Nephron progenitor cell (in vitro differentiated cells): ENCODE measurements at places on chromosomes 11 and 22.
A peak's percentile ranks its signal among the peaks of the same experiment; 100 is the strongest.

- no peak for DNase-seq
Measured at GRCh38 chr11:64083398-64084080, 47.8 kb downstream of the FLRT1 start.

DNA sequence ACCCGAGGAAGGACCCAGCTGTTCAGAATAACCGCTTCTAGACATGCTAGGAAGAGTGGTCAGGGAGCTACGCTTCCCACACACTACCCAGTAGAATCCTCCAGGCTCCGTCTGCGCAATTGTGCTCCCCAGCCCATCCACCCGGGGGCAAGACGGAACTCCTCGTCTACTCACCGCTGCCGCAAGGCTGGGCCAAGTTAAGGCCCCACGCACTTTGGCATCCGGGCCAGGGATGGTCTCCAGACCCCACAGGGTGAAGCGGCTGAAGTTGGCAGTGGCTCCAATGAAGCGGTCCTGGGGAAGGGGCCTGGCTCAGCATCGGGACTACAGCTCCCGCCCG, 757 bp downstream of the RNASEH2C start:
- DNase-seq, result no peak

- no peak for DNase-seq
Measured at GRCh38 chr11:109851780-109852390, 241.3 kb upstream of the ZC3H12C start.

DNA sequence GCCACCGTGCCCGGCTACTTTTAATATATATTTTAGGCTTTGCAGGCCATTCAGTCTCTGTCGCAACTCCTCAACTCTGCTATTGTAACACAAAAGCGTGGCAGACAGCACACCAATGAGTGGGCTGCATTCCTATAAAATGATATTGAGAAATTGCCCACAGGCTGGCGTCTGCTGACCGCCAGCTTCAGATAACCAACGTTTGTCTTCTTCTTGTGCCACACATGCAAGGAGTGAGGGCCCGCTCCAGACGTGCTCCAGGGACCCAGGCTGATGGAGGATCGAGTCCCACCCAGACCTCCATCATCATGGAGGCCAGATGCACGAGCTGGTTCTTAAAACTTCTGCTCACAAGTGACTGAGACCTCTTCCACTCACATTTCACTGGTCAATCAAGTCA, 35.4 kb upstream of the LINC01488 start:
- no peak for DNase-seq

GRCh38 chr22:48975316-48975741, 852.3 kb downstream of the BRD1 start:
- DNase-seq, result no peak

DNA sequence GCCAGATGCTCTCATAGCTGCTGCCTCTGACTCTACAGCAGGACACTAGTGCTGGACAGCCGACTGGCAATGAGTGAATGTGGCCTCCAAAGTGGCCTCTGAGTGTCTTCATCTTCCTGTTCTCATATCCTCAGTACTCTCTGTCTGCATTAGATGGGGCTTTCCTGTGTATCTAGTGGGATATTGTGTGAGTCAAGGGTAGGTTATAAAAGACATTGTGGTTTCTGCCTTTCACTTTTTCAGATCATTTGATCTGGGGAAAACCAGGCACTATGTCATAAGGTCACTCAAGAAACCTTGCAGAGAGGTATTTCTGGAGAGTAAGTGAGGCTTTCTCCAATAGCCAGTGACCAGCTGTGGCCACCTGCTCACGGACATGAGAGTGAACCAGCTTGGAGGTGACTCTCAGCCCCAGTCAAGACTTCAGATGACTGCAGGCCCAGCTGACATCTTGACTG, 333.6 kb upstream of the NCAM1 start:
- no peak for DNase-seq

DNA sequence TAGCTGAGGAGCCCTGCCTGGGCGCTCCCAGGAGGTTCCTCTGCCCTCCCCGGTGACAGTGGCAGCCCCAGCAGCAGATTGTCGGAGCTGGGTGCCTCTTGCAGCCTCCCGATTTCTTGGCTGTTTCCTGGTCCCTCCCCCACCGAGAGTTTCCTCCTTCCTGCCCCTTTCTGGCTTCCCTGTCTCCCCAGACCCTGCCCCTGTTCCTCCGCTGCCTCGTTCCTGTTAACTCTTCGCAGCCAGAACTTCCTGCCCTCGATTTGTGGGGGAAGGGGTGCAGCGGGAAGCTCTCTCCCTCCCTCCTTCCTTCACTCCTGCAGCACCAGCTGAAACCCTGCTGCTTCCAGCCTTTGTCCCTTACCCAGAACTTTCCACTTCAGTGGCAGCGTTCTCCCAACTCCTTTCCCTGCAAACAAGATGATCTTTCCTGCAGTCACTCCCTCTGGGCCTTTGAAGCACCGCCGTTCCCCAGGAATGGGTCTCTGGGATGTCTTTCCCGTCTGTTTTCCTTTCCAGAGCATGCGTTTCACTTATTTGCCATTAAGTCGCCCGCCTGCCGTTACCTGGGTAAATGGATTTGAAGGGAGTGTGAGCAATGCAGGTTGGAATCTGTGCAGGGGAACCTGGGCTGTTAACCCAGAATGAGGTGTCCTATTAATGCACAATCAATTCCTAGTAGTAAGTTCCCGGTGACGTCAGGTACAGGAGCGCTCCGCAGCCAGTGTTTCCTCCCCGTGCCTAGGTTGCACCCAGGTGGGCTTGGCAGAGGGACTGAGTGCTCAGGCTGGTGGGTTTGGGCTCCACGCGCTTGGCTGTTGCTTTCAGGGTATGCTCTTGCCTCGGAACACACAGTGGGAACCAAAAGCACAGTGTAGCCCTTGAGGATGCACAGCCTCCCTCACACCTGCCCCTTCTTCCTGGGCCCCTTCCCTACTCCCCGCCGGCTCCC, 4.3 kb downstream of the GRK2 start:
- DNase-seq, result peak; percentile 45

GRCh38 chr11:28114731-28115130, 6.5 kb downstream of the METTL15 start:
- no peak for DNase-seq

GRCh38 chr11:50044647-50045046, 12.0 kb downstream of the OR4C45 start:
- no peak for DNase-seq

DNA sequence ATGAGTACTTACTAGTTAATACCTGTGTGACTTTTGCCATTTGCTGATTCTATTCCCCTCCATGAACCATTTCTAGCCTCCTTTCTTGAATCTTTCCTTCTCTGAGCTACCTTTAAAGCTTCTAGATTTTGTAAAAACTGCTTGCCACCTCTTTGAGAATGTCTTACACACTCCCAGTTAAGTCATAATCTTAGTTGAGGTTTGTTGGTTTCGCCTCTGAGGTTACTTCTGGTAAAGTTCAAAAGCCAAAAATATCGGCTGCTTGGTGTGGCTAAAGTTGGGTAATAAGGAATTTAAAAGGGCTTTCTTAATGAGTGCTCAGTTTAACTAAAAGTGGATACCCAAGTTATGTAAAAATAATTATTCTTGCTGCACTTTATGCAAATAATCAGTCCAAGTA, 10.4 kb upstream of the GLYAT start:
- DNase-seq, result no peak

- no peak for DNase-seq
Measured at GRCh38 chr11:102471474-102471873, 18.9 kb upstream of the TMEM123 start.

- no peak for DNase-seq
Measured at GRCh38 chr11:61418136-61418535, 11.6 kb downstream of the CPSF7 start.

- peak; percentile 11 for DNase-seq
Measured at GRCh38 chr11:27717801-27718229, 17.6 kb upstream of the BDNF start.

GRCh38 chr22:23386822-23387580, 193.1 kb downstream of the IGLL1 start:
- no peak for DNase-seq

DNA sequence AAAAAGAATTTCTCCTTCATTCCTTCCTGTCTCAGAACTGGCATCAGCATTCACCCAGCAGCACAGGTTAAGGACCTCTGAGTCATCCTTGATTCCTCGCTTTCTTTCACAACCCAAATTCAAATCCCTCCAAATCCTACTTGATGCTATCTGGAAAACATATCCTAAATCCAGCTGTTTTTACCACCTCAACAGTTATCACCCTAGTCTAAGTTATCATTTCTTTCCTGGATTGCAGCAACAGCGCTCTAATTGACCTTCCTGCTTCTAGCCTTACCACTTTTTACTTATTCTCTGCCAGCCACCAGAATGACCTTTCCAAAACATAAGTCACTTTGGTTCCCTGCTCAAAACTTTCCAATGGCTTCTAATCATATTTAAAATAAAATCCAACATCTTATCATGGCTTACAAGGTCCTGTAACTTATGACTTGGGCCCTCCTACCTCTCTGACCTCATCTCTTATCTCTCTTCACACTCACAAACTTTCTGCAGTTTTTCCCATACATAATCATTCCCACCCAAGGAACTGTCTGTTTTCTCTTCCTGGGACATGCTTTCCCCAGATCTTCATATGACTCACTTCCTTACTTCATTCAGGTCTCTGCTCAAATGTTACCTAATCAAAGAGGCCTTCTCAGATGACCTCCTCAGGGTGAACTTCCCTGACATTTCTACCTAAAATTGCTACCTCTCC, 119.4 kb downstream of the TTC28 start:
- no peak for DNase-seq

GRCh38 chr11:80702264-80702663, 1261.4 kb upstream of the TENM4 start:
- no peak for DNase-seq

- DNase-seq, result no peak
Measured at GRCh38 chr22:39024519-39025308, 3.8 kb downstream of the APOBEC3D start.

DNA sequence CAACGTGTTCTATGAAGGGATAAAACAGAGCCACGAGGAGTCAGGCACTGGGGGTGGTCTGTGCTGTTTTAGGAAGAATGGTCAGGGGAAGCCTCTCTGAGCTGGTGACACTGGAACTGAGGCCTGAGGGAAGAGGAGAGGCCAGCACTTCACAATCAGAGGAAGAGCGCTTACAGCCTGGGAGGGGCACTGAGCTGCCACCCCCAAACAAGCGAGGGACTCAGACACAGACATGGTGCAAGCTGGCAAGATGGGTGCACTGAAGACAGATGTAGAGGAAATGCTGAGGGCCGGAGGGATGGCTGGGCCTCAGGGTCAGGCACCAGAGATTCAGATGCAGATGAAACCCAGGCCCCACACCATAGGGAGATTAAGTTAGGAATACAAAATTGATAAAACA, 40.0 kb upstream of the TP53I11 start:
- DNase-seq, result no peak

GRCh38 chr22:29769723-29770321, 2.7 kb downstream of the UQCR10 start:
- DNase-seq, result no peak

DNA sequence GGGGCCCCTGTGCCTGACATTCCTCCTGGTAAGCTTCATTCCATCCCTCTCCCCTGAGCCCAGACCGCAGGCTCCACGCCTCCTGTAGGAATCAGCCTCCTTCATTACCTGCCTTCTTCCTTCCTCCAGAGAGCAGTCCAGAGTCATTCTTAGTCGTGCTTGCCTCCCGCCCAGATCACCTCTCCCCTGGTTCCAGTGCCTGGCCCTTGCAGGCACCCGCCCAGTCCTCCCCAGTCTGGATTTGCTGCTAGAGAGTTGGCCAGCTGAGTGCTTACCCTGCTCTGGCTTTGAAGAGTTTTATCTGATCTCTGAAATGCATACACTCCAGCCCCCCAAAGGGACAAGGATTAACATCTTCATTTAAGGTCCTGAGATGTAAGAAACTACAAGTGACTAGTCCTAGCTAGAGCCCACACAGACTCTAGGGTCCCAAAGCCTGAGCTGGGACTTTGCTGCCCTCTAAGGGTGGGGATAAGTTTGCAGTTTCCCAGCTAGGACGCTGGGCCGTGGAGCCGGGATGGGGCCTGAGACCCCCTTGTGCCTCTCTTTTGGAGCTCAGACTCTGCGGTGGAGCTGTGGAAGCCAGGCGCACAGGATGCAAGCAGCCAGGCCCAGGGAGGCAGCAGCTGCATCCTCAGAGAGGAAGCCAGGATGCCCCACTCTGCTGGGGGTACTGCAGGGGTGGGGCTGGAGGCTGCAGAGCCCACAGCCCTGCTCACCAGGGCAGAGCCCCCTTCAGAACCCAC, 1.6 kb downstream of the NR1H3 start:
- DNase-seq, result peak; percentile 42

GRCh38 chr11:65590240-65590738, 5.3 kb downstream of the KCNK7 start:
- no peak for DNase-seq

- no peak for DNase-seq
Measured at GRCh38 chr11:62702246-62702645, 5.0 kb downstream of the BSCL2 start.

DNA sequence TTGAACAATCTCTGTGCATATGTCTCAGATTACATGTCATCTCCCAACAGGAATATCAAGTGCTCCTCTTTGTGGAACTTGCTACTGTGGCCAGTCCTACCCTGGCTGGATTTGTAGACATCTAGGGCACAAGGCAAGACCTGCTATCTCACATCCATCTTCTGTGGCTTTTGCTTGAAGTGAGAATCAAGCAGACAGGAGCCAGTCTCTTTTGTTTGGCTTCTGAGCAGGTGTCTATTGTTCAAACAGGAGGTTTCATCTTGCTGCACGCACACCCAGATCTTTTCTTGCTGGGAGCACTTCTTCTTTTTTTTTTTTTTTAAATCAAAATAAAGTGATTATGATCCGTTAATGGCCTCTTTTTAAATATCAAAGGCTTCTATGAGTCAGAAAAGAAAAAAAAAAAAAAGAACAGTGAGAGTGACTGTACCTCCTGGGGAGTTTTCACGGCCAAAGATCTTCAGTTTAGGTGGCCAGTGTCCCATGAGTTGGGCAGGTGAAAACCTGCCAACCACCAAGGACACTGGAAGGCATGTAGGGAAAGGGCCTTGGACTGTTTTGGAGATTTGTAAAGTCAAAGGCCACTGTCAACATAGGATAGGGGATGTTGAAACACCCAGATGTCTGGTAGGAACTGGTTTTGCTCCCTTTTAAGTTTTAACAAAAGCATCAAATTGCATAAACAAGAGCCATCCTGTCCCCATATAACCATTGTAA, 78.1 kb downstream of the CD44 start:
- DNase-seq, result no peak

DNA sequence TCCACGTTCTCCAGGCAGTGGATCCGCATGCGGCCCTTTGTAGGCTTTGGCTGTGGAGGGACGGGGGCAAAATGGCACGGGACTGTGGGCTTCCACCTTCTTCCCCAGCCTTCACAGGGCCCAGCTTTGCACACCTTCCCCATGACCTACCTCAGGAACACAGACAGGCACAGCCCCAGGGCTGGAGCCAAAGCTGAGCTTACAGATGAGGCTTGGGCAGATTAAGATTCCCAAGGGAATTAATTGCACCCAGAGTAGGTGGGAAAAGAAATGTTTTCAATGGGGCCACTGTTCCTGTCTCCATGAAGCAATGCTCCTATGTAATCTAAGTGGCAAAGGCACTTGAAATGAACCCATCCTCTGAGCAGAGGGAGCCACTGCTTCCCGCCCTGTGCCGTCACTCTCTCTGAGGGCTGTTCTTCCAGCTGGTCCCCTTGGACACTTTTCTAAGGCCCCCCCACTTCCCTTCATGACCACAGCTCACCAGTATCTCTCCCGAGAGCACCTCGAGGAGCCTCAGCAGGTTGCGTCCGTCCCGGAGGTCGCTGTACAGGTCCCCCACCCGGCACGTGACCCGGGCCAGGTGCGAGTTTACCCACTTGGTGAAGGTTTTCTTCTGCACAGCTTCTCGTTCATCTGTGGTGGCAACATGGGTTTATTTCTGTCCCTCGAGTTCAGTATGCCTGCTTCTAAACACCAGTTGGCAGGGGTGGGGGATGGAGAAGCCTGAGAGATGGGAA, 13.5 kb downstream of the SPTBN2 start:
- no peak for DNase-seq
